Activated CD8-positive, alpha-beta T cell treated with anti-CD3 and anti-CD28 coated beads for 36 hours (primary cell): ENCODE measurements at places on chromosomes 3 and 15.

DNA sequence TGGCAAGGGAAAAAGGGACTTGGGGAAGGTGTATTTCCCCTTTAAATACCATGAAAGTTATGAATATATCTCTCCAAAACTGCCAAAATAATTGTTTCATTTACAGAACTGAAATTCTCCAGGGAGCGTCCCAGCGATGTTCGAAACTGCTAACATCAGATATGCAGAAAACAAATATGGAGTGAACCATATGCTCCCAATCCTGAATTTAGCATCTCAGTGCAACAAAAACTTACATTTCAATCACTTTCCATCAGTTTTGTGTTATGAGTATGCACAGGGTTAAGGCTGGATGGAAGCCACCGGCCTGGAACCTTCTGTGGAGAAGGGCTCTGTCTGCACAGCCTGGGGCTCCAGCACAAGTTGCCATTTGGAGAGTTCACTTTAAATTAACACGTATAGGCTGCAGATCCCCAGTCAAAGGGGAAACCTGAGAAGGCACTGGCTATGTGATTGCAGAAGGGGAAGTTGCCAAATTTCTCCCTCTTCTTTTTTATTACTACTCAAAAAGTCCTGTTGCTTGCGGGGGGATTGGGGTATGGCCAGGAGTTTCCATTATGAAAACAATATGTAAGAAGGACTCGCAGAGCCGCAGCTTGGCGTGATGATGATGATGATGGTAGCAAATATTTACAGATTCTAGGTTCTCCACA, 56.9 kb upstream of the FOXP1 start:
- DNase-seq, result no peak

- DNase-seq, result no peak
These were observed 51.3 kb upstream of the SCAANT1 start for GRCh38 chr3:63963496-63963895.

DNA sequence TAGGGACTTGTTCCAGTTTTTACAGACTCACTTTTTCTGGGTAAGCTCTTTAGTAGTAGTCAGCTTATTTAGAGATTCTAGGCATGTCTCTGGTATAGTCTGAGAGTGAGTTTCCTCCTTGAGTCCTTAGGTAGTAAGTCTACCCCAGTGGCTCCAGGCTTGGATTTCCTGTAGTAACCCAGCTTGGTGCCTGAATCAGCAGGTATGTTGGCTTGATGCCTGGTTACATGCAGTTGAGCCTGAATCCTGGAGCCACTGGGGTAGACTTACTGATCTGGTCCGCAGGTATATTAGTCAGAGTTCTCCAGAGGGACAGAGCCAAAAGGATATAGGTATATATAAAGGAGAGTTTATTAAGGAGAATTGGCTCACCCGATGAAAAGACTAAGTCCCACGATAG, 85.8 kb upstream of the RBMS3 start:
- no peak for DNase-seq

DNA sequence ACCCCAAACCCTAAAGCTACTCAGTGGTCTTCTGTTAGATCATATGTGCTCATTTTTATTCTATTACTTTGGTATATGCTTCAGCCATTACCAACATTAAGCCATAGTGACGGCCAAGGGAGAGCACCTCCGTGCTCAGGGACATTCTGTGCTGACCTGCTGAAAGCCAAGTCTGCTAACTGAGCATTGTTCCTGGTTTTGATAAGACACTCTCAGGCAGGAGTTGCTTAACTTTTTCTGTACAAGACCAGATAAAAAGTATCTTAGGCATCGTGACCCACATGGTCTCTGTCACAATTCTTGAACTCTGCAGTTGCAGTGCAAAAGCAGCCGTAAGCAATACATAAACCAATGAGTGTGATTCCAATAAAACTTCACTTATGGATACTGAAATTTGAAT, 100.6 kb downstream of the KLHL25 start:
- no peak for DNase-seq
